Naive thymus-derived CD8-positive, alpha-beta T cell (primary cell): ENCODE measurements at places on chromosomes 2 and 18.
A peak's percentile ranks its signal among the peaks of the same experiment; 100 is the strongest.

DNA sequence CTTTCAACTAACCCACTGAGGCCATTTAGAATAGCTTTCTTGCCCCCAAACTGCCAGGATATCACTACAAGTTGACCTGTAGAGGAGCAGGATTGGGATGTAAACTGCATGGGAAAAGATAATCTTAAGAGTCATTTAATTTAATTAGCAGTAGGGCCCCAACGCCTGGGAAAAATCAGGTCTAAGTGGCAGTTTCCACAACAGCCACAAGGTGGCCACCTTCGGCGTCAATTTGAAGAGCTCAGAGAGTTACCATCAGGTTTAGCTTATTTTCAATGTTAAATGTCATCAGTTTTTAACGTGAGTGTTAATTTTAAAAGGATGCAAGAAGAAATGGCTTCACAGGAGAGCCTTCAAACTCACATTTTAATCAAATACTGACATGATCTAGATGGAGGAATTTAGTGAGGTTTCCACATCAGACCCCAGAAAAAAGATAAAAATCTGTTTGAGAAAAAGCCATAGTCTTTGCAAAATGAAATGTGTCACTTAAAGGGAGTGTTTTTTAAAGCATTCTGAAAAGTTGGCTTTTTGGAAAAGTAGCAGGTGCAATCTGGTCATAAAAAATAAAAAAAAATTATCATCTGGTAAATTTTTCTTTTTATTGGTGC, 77.3 kb upstream of the UPP2 start:
- H3K4me1 ChIP-seq, result peaks cover 7% of the 10 kb centered on the region
- no peaks in the 10 kb centered on the region for H3K27me3 ChIP-seq
- H3K4me3 ChIP-seq, result no peak overlapping the region

DNA sequence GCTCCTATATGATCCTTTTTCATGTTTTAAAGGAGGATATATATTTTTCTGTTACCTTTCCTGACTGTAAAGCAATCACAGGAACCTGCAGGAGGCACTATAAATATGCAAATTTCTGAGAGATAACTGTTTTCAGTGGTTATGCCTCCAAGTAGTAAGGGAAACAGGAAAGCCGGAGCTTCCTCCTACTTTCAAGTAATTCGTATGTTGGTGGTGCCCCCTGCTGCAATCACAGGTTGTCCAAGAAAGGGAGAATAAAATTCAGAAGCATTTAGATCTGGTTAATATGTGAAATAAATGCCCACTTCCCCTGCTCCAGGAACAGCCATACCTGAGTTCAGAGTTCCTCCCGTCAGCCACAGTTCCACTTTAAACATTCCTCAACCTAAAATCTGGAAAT, 12.0 kb upstream of the BCL11A start:
- DNase-seq, result no peak
- peaks cover 26% of the 10 kb centered on the region for H3K27me3 ChIP-seq
- peaks cover 3% of the 10 kb centered on the region for H3K4me1 ChIP-seq
- H3K36me3 ChIP-seq, result no peaks in the 10 kb centered on the region
- no peak overlapping the region for H3K27ac ChIP-seq

DNA sequence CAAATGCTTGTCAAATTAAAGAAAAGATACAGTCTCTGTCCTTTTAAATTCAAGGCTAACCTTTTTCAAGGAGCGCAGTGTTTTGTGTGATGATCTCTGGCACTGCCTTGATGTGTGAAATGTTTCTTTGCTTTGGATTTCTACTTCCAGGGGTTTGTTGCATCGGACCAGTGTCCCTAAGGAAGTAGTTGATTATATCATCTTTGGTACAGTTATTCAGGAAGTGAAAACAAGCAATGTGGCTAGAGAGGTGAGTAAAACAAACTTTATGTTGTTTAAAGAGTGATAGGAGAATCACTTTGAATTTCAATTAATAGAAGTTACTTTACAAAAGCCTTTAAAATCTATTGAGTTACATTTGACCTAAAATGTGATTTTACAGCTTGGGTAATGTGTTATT, 28.8 kb downstream of the HADHB start:
- H3K36me3 ChIP-seq, result peaks cover 3% of the 10 kb centered on the region
- H3K4me3 ChIP-seq, result no peak overlapping the region
- no peak for DNase-seq
- no peak overlapping the region for H3K27ac ChIP-seq

DNA sequence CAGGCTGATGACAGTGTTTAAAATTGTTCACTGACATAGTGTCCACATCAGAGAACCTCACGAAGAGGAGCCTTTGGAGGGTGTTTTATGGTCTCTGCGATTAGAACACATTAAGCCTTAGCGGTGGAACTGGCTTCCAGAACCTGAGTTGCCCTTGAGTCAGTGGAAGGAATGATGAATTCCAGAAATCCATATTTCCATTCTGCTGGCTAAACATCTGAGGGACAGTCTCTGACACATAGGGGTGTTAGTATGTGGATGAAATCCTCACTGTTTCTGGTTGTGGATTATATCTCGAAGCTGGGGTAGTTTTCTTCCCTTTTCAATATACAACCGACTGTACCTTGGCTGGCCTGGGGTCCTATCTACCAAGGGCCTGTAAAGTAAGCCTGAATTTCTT, 4.0 kb downstream of the CASP10 start:
- H3K4me3 ChIP-seq, result peak overlapping the region; percentile 99
- H3K27me3 ChIP-seq, result no peaks in the 10 kb centered on the region
- peaks cover 73% of the 10 kb centered on the region for H3K4me1 ChIP-seq
- DNase-seq, result no peak
- H3K27ac ChIP-seq, result peak overlapping the region; percentile 94
